ENCODE measurements at places on chromosomes 3 and 15.

DNA sequence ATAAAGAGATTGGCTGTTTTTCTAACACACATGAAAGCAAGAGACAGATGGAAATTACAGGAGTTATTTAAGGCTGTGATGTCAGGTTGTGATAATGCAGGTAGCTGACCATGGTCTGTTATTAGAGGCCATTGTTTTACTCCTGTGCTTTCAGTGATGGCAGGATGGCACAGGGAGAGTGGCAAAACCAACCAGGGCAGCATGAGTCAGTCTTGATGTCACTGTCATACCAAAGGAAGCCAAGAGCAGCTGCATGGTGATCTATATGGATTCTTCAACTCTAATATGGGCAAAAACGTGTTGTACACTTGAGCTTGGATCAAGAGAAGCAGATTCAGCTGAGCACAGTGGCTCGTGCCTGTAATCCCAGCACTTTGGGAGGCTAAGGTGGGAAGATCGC, 91.8 kb upstream of the LMOD3 start:
- no peak for DNase-seq

- DNase-seq = no peak
Observed at GRCh38 chr15:42695527-42696071, 41.3 kb downstream of the CDAN1 start.

DNA sequence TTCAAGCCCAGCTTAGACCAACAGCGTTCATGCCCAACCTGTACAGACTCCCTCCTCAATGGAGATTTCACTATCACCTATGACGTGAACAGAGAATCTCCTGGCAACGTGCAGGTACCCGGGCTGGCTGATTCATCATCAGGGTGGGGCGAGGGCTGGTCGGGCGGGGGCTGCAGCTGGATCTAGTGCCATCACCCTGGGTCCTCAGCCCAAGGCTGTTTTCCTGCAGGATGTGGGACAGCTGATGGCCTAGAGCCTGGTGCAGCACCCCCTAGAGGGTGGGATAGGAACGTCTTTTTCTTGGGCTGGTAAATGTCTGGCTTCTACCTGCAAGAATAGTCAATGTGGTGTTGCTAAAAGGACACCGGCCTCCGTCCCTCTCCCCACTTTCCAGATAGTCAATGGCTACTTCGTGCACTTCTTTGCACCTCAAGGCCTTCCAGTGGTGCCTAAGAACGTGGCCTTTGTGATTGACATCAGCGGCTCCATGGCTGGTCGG, 4.4 kb downstream of the ITIH3 start:
- DNase-seq = no peak

GRCh38 chr3:124747111-124747981, 17.1 kb downstream of the UMPS start:
- no peak for DNase-seq

DNA sequence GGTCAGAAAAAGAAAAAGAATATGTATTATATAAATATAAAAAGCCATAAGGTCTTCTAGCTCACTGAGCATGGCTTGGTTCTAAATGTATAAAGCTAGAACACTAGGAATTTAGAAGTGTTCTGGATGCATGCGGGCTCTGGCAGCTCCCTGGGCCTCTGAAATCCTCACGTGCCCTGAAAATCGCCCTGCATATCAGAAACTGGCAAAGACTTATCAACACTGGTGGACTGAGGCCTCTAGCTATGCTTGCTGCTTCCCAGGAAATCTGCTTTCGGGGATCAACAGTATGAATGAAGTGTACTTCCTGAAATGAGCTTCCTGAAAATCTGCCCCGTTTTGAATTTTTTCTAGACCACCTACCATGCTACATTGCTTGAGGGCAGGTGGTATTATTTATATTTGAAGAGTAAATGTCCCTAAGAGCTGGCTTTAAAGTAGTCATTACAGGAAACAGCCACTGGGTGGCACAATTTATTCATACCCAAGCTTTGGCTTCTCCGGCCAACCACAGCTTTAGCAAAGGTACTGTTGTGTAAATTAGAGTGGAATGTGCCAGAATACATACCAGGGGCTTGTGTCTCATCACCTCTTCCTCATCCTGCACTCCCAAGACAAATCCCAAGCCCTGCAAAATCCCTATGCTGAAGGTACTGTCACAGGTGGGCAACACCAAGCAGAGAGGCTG, 17.7 kb downstream of the CRTAP start:
- DNase-seq = peak; percentile 52

DNA sequence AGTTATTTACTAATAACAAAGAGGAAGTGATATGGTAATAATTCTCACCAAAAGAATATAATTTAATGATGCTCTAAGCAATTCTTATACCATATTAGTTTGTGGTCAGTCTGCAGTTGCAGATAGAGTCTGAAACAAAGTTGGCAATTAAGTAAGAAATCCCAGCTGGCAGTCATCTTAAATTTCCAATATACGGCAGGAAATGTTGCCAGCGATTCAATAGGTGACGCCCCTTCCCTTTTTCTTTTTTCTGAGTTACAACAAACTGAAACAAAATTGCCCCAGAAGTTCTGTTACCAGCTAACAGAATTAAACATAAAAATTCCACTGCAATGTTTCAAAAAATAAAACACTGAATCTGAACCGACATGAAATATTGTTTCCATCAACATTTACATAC, 26.7 kb downstream of the LRRFIP2 start:
- no peak for DNase-seq

DNA sequence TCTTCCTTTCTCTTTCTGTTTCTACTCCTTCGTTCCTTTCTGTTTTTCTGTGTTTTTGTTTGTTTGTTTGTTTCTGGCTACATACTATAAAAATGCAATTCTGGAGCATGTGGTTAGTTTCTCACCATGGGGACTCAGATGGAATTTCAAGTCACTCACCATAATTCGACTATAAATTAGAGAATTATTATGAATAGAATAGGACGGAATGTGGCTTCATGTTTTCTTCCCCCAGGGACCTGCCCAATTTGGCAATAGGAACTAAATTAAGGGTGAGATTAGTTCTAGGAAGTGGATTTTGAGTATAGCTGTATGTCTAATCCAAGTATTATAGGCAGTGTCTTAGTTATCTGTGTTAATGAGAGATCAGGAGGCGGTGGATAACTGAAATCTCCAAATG, 96.9 kb downstream of the THSD4 start:
- no peak for DNase-seq

DNA sequence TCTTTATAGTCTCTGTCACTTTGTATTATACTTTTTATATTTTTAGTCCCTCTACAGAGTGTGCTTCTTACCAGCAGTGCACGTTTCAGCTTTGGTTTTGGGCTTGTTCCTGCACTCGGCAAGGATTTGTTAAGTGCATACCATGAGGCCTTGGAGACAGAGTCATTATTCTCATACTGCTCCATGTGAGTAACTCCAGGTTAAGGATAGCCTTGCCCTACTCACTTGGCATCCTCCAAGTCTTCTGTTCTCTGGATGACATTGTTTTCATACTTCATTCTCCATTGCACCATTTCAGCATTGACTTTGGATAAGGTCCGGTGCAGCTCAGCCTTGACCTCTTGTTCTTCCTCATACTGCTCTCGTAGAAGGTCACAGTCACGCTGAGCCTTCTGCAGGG, 96.4 kb downstream of the MYH15 start:
- no peak for DNase-seq

- no peak for DNase-seq
Observed at GRCh38 chr3:12986521-12986920, 86.7 kb downstream of the IQSEC1 start.

- DNase-seq = no peak
Observed at GRCh38 chr15:88512601-88513000, 33.9 kb downstream of the DET1 start.

- DNase-seq = peak; percentile 42
Observed at GRCh38 chr3:30042274-30042859, 564.0 kb upstream of the TGFBR2 start.

DNA sequence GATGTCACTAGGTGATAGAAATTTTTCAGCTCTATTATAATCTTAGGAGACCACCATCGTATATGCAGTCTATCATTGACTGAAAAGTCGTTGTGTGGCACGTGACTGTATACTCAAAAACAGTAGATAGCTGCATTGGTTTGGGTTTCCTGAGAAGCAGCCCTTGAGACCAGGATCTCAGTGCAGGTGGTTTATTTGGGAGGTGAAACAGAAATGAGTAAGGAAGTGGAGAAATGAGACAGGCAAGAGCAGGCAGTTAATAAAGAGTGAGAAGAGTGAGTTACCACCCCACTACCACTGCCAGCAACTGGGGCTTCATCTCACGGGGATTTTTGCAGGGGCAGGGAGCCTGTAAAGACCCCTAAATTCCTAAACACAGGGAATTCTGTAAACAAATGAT, 221.0 kb downstream of the SHQ1 start:
- DNase-seq = no peak

Data from HS-27A (cell line).